ENCODE measurements at places on chromosomes 6 and 20.

GRCh38 chr6:128713461-128713860 is 169.5 kb upstream of the LAMA2 start:
- DNase-seq = no peak

GRCh38 chr20:57124800-57125517 is 141.5 kb downstream of the BMP7 start:
- no peak for DNase-seq

GRCh38 chr6:33781131-33781975 is 7.6 kb downstream of the LEMD2 start:
- no peak for DNase-seq

DNA sequence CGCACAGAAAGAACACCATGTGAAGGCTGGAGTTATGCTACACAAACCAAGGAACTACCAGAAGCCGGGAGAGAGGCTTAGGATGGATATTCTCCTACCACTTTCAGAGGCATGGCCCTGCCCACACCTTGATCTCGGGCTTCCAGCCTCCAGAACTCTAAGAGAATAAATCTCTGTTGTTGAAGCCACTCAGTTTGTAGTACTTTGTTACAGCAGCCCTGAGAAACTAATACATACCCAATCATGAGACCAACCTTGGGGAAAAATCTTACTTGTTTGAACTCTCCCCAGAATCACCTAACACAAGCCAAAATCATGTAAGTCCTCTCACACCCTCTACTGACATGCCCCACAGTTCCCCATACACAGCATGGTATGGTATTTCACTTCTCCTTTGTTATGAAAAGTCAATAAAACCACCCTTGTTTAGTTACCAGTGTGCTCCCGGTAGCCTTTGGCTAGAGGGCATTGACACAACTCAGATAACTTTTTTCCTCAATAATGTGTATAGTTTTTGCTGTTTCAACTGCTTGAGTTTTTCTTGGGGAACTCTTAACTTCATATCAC is 40.7 kb upstream of the SLC2A12 start:
- DNase-seq = no peak

DNA sequence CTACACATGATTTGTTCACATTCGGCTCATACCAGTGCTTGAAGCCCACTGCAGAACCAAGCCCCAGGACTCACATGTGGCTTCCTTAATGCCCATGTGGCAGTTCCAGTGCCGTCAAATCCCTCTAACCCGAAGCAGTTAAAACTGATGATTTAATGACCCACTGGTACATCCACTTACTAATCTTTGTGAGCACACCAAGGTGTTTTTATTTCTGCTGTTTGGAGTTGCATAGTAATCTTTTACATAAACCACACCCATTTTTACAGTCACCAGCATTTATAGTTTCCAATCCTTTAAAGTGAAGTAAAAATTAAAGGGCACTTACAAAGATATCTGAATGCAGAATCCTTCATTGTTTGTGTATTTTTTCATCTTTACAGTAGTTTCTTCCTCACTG is 232.0 kb downstream of the ANKRD60 start:
- DNase-seq = no peak

GRCh38 chr20:56411759-56412472 is at the start of gene CASS4:
Gene CASS4 (plus strand): TSS chr20:56412260. CDS start chr20:56412459, 199 bp downstream.
- no peak for DNase-seq

DNA sequence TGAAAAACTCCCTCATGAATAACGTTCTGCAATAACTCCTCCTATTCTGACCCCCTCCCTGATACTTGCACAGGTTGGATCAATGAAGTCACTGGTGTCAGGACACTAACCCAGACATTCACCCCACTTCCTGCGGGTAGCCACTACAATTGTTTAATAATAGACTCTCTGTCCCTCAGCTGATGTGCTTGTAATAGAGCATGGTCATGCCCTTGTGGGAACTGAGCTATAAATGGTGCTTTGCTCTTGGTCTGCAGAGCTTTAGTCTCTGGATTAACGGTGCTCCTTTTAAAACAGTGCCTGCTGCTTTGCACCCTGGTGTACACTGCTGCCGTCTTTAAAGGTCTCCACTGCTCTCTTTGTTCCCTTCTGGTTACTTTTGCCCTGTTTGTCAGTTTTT is 127.3 kb downstream of the BACH2 start:
- no peak for DNase-seq

GRCh38 chr6:151493161-151493803 is 535 bp upstream of the CCDC170 start:
- DNase-seq = no peak

GRCh38 chr6:29745386-29745785 is 22.2 kb downstream of the HLA-F start:
- DNase-seq = no peak

DNA sequence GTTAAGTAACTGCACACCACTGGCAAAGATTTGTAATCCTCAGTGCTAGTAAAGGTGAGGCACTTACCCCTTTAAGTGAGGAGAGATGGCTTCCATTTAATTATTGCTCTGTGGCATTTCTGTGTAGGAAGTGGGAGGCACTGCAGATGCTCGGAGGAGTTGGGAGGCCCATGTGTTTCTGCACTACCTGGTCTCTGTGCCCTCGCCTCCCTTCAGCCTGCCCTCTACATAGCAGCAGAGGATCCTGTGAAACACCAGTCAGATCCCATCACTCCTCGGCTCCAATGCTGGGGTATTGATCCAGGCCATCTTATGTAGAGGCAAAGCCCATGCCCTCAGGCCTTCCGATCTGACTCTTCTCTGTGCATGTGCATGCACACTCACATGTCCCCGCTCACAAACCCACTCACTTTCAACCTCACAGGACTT is 67.0 kb downstream of the SLX4IP start:
- DNase-seq = no peak

DNA sequence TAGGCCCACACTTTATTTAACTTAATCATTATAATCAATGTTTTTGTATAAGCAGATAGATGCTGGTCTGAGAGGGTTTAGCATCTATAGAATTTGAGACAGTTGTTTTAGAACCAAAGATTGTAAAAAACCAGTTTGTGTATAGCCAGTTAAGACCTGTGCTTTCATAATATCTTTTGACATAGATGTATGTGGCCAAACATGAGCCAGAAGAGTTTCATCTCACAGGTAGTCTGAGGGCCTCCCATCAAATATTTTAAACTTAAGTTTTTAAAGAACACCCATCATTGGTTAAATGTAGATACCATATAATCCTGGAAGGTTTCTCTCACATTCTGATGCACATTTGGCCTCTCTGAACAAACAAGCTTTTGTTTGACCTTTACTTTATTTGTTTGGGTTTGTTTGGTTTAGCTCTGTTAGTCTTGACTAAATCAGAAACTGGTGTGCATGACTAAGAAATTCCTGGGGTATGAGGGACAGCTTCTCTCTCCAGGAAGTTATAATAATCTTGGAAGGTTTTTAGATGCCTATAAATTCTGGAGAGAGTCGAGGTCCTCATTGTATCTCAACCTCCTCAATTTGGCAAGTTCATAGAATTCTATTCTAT is 58.0 kb upstream of the TMEM200A start:
- no peak for DNase-seq

- peak; percentile 22 for DNase-seq
Measured at GRCh38 chr20:46512943-46513844, at the start of gene ZNF334. Gene ZNF334 (minus strand): TSS chr20:46513559. CDS start chr20:46512102, 1,457 bp downstream.

Measured in stimulated activated CD8-positive, alpha-beta memory T cell treated with anti-CD3 and anti-CD28 coated beads, Interleukin-4, amount 100 ng/mL, for 24 hours (primary cell).